Dermis lymphatic vessel endothelial cell (primary cell): ENCODE measurements at places on chromosomes 5 and 9. TPM values are rescaled to one million over a fixed set of nuclear protein-coding genes. Genes with fewer than 3 reads are reported as not detected.

Gene GAPT
- total RNA-seq, result not detected in 2 replicates

Gene CAMK2A
- total RNA-seq, result not detected in 2 replicates

Gene NR4A3
- 0.09 and 0.76 TPM in 2 replicates for total RNA-seq

Gene PCDHAC1
- total RNA-seq, result 0.09 and 0.11 TPM in 2 replicates

Gene KIF12
- not detected in 2 replicates for total RNA-seq

Gene DMRT2
- not detected in 2 replicates for total RNA-seq

Gene FOXD4L3
- under 0.01 TPM in 2 replicates for total RNA-seq

Gene GFI1B
- under 0.01 TPM in 1 of 2 replicates, not detected in the other for total RNA-seq

Gene NR6A1
- total RNA-seq, result 1.1 and 1.3 TPM in 2 replicates

Gene INSL4
- not detected in 2 replicates for total RNA-seq

Gene LAMC3
- 0.22 and 1.5 TPM in 2 replicates for total RNA-seq

Gene SLC34A1
- not detected in 2 replicates for total RNA-seq

Gene CLTB
- 78.0 and 82.7 TPM in 2 replicates for total RNA-seq

Gene PDE8B
- total RNA-seq, result under 0.01 and 0.11 TPM in 2 replicates

Gene GRXCR2
- total RNA-seq, result not detected in 2 replicates

Gene ELOVL7
- total RNA-seq, result 0.09 and 0.22 TPM in 2 replicates

Gene BRINP1
- 1.2 and 1.6 TPM in 2 replicates for total RNA-seq

Gene ZNF354B
- 7.3 and 10.8 TPM in 2 replicates for total RNA-seq

Gene SOX30
- under 0.01 TPM in 1 of 2 replicates, not detected in the other for total RNA-seq

Gene CSF1R
- total RNA-seq, result not detected in 2 replicates

Gene PKN3
- 5.8 and 8.5 TPM in 2 replicates for total RNA-seq

Gene KIAA0825
- total RNA-seq, result 1.2 and 3.4 TPM in 2 replicates

Gene CCDC69
- 0.54 and 1.5 TPM in 2 replicates for total RNA-seq

Gene PCDHB9
- 0.22 and 0.26 TPM in 2 replicates for total RNA-seq

Gene NUTM2G
- total RNA-seq, result not detected in 2 replicates

Gene ZNF618
- total RNA-seq, result 6.7 and 7.8 TPM in 2 replicates

Gene HSPB3
- not detected in 2 replicates for total RNA-seq

Gene NKD2
- total RNA-seq, result under 0.01 and 0.11 TPM in 2 replicates

Gene GLIPR2
- 80.9 and 112 TPM in 2 replicates for total RNA-seq

Gene STK10
- 27.4 and 34.9 TPM in 2 replicates for total RNA-seq

Gene DNAJC25
- 2.4 and 2.7 TPM in 2 replicates for total RNA-seq

Gene CPLANE1
- 12.5 and 15.0 TPM in 2 replicates for total RNA-seq

Gene ADCY2
- under 0.01 TPM in 1 of 2 replicates, not detected in the other for total RNA-seq

Gene SPINK9
- not detected in 2 replicates for total RNA-seq

Gene PKD2L2
- total RNA-seq, result not detected in 2 replicates

Gene CAVIN4
- total RNA-seq, result 1.8 and 1.9 TPM in 2 replicates

Gene AGXT2
- total RNA-seq, result not detected in 2 replicates

Gene SLC34A3
- not detected in 2 replicates for total RNA-seq

Gene ROR2
- not detected in 2 replicates for total RNA-seq

Gene FEM1C
- total RNA-seq, result 14.9 and 15.9 TPM in 2 replicates

Gene SPINK4
- total RNA-seq, result not detected in 2 replicates

Gene C5orf52
- not detected in 2 replicates for total RNA-seq

Gene CENPH
- 2.9 and 6.7 TPM in 2 replicates for total RNA-seq

Gene ELP1
- total RNA-seq, result 32.5 and 40.9 TPM in 2 replicates

Gene SH3PXD2B
- total RNA-seq, result 11.5 and 20.9 TPM in 2 replicates
